ENCODE measurements at places on chromosomes 3 and 15. TPM values are rescaled to one million over a fixed set of nuclear protein-coding genes. Genes with fewer than 3 reads are reported as not detected.

The IGF2BP2 gene
- 5.1 TPM for total RNA-seq

The ATP6V1A gene
- 77.0 TPM for total RNA-seq

The KLHL40 gene
- total RNA-seq = not detected

DNA sequence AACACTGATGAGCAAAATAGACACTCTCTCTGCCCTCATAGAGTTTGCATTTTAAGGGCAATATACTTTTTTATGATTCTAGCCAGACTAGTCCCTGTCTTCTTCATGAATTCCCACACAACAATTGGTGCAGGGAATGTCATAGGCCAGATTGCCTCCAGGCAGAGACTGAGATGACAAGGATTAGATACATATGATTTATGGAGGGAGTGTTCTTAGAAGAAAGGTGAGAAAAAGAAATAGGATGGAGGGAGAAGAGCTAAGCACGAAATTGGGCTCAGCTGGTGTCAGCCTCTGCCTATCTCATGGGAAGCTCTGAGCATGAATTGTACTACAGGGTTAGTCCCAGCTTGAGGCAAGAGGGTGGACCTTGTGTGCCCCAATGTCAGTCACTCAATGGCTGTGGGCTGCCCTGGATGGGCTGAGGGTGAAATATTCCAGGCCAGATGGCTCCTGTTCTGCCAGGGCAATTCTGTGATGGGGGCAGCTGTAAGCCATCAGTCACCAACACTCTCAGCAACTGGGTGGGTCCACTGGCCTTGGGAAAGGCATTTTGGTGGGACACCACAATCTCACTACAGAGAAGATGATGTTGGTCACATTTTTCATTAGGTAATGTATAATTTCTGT lies 31.1 kb downstream of the EIF1B start:
- DNase-seq = no peak

GRCh38 chr15:72155003-72155621 lies 36.9 kb downstream of the SENP8 start:
- peak; percentile 92 for DNase-seq

DNA sequence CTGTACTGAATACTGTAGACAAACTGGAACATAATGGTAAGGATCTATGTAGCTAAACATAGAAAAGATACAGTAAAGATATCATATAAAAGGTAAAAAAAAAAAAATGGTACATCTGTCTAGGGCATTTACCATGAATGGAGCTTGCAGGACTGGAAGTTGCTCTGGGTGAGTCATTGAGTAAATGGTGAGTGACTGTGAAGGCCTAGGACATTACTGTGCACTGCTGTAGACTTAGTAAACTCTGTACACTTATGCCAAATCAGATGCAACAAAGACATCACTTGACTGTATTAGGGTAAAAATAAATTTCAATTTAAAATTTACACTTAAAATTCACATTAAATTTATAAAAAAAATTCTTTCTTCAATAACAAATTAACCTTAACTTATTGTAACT lies 281.3 kb upstream of the LMCD1 start:
- DNase-seq = no peak

DNA sequence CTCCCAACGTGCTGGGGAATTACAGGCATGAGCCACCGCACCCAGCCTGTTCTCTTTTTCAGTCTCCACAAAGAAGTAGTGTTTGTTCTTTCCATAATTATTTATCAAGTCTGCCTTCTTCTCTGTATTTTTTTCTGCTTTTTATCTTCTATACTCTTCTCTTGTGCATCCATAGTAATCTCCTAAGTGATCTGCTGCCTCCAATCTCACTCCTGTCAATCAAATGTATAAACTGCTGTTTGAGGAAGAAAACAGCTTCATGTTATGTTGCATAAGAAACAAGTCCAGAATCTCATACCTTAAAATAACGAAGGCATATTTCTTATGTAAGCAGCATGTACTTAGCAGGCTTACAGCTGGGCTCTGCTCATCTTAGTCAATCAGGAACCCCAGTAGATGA lies 801.6 kb upstream of the NR2F2 start:
- DNase-seq = no peak

- DNase-seq = peak; percentile 27
Observed at GRCh38 chr15:49235446-49236124, 65.5 kb downstream of the GALK2 start.

GRCh38 chr3:62049033-62049432 lies 324.3 kb downstream of the FEZF2 start:
- DNase-seq = no peak

- no peak for DNase-seq
Observed at GRCh38 chr3:34376691-34377090, 578.3 kb downstream of the PDCD6IP start.

DNA sequence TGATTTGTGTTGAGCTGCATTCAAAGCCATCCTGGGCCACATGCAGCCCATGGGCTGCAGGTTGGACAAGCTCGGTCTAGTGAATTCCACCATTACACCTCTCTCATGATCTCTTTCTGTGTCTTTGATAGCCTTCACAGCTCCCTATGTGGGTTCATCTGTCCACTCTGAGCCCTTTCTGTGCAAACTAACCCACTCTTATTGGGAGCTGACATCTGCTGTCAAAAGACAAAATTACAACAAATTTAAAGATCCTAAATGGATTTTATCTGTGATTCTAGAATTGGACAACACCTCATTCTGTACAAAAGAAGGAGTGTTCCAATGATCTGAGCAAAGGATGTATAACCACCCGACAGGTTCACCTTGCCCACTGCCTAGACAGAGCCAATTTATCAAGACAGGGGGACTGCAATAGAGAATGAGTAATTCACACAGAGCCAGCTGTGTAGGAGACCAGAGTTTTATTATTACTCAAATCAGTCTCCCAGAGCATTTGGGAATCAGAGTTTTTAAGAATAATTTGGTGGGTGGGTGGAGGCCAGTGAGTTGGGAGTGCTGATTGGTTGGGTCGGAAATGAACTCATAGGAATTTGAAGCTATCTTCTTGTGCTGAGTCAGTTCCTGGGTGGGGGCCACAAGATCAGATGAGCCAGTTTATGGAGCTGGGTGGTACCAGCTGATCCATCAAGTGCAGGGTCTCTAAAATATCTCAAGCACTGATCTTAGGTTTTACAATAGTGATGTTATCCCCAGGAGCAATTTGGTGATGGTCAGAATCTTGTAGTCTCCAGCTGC lies 2.6 kb upstream of the XYLB start:
- no peak for DNase-seq

Measured in lower leg skin (tissue), 4 donors.